Fibroblast of upper back skin (primary cell): ENCODE measurements at places on chromosomes 5 and 9.

- no peak for DNase-seq
These were observed 717.0 kb upstream of the WWC1 start for GRCh38 chr5:167574464-167574863.

- no peak for DNase-seq
These were observed 45.4 kb downstream of the SNX30 start for GRCh38 chr9:112795921-112796320.

DNA sequence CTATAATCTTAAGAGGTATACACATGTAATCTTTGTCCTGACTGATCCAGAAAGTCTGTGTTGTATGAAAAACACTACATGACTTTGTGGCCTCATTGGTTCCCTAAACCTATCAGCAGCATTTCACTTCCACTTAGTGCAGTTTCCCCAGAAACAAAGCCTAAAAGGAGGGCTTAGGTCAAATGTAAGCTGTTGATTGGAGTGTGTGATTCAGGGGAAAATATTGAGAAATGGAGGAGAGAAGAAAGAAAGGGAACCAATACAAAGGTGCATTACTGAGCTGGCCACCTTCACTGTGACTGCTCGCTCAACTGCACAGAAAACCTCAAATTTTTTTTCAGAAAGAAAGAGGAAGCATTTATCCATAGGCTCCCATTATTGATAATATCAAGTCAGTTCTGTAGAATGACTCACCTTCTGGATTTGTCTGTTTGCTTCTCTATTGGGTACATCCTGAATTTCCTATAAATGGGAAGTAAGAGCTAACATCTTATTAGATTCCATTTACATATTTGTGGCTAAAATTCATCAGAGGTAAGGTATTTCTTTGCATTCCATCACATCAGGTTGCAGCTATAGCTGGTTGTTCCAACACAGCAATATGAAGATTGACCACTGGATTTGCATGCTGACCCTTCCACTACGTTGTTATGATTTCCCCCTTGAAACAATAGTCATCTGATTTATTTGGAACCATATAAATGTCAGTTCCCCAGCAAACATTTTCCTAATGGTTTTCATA lies 10.3 kb upstream of the FST start:
- DNase-seq: peak; percentile 86

GRCh38 chr9:98047002-98047401 lies 9.5 kb upstream of the NANS start:
- DNase-seq: no peak

GRCh38 chr9:134655101-134655500 lies 13.5 kb downstream of the COL5A1 start:
- no peak for DNase-seq
